ENCODE measurements at places on chromosomes 5 and 9.

GRCh38 chr9:81814794-81815464 lies 113.3 kb upstream of the SPATA31D4 start:
- DNase-seq: no peak

DNA sequence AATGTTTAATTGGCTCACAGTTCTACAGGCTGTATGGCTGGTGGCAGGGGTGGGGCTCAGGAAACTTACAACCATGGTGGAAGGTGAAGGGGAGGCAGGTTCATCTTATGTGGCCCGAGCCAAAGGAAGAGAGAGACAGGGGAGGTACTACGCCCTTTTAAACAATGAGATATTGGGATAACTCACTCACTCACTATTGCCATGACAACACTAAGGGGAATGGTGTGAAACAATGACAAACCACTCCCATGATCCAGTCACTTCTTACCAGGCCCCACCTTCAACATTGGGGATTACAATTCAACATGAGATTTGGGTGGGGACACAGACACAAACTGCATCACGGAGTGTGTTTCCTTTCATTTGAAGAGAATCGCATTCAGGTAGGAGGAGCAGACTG lies 220.9 kb downstream of the GADD45G start:
- DNase-seq: no peak

DNA sequence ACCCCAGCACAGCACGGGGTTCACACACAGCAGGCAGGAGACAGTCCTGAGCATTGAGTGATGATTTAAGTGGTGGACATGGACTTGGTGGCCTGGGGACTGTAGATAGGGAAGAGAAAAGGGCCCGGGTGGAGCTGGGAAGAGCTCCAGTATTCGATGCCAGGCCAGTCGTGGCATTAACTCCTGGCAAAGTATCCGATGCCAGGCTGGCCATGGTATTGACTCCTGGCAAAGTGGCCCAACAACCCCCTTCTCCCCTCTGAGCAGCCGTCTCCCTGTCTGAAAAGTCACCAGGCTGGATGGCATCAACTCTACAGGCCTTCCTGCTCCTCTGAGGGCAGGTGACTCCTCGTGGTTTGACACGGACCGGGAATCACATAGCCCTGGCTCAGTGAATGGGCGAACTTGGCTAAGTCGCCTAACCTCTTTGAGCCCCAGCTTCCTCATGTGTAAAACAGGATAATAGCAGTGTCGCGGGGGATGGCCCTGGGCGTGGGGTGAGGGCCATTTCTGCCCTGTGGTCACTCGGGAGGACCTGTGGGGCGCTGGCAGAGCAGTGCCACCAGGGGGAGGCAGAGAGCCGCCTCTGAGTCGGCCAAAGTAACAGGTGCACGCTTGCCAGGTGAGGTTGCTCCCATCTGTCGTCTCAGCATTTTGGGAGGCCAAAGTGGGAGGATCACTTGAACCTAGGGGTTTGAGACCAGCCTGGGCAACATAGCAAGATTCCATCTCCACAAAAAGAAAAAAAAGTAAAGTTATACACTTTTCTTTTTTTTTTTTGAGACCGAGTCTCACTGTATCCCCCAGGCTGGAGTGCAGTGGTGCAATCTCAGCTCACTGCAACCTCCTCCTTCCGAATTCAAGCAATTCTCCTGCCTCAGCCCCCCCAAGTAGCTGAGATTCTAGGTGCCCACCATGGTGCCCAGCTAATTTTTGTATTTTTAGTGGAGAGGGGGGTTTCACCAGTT lies 5.7 kb upstream of the SEC16A start:
- peak; percentile 63 for DNase-seq

- DNase-seq: no peak
Observed at GRCh38 chr5:122941737-122942136, 94.8 kb downstream of the PPIC start.

DNA sequence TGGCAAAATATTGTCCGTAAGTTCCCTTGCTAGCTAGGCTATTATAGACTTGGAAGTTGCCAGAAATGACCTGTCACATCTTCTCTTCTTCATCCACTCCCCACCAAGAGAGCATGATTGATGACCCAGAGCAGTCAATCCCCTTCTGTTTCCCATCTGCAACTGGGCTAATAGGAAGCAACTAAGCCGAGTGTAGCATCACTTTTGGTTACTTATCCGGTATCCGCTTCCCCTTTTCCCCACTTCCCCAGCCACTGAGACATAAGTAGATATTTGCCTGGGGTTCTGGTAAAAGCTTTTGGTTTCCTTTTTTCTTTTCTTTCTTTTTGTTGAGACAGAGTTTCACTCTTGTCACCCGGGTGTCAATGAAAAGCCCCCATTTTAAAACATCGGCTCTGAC lies 29.4 kb upstream of the LIFR start:
- DNase-seq: no peak

- DNase-seq: no peak
Observed at GRCh38 chr5:117242028-117242427, 667.4 kb upstream of the SEMA6A start.

GRCh38 chr5:39167141-39167971 lies 52.0 kb downstream of the FYB1 start:
- no peak for DNase-seq

DNA sequence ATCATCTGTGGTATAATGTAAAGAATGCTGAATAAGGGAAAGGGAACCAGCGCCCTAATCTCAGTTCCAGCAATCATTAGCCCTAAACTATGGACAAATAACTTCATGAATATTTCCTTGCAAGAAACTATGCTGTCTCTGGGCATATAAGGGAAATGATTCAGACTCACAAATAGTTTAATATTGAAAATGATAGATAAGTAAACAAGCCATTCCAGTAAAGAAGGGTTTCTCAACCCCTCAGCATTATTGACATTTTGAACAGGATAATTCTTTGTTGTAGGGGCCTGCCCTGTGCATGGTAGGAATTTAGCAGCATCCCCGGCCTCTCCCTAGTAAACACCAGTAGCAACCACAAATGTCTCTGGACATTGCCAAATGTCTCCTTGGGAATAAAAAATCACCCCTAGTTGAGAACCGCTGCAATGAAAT lies 23.8 kb downstream of the C5 start:
- no peak for DNase-seq

GRCh38 chr5:121967187-121967586 lies 5.4 kb downstream of the SRFBP1 start:
- DNase-seq: no peak

DNA sequence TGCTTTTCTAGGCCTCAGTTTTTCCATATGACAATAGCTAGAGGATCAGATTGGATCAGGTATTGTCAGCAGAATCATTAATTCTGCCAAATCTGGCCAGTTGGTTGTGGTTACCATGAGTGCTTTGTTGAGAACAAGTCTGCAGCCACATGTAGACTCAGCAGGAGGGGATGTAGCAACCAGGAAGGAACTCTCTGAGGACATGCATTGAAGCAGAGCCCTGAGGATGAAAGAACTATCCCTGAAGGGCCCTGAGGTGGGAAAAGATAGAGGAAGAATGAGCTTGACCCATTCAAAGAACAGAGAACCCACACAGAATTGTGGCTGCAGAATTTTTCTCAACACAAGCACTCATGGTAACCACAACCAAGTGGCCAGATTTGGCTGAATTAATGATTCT lies 60.1 kb upstream of the AFAP1L1 start:
- no peak for DNase-seq

GRCh38 chr9:14311171-14311949 lies 2.6 kb downstream of the NFIB start:
- DNase-seq: no peak

- no peak for DNase-seq
Observed at GRCh38 chr5:150562832-150563231, 54.9 kb downstream of the NDST1 start.

GRCh38 chr9:86774116-86774515 lies 173.2 kb downstream of the GAS1 start:
- DNase-seq: no peak

DNA sequence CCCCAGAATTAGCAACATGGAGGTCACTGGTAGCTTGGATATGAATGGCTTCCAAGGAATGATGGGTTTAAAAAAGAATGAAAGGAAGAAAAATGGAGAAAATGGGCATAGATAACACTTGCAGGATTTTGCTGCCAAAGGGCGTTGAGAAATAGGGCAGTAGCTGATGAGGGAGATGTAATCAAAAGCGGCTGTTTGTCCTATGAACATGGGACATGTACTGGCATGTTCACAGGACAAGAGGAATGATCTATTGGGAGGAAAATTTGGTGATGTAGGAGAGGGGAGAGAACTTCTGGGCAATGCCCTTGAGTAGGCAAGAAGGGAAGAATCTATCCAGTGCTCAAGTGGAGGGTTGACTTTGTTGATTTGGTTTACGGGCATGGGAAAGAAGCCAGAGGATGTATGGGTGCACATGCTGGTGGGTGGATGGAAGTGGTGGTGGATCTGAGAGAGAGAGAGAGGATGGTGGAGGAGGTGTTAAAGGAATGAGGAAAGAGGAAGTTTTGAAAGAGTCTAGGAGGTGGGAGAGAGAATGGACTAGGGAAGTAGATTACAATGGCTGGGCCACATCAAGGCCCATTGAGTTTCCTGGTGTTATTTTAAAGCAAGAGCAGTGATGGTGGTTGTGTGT lies 115.1 kb upstream of the MVB12B start:
- no peak for DNase-seq

DNA sequence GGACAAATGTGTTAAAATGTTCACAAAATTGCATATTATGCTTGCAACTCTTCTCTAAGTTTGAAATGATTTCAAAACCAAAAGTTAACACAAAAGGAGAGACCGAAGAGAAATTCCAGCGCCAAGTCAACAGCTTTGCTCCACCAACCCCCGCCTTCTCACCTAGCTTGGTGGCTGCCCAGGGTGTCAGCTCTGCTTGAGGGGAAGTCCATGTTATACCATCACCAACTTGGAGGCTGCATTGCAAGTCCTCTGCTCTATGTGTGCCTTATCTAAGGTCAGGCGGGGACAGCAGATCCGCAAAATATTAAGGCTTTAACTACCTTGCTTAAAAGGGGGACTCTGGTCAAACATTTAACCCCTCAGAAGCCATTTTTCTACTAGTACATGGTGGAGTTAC lies 14.6 kb downstream of the CCNJL start:
- no peak for DNase-seq

GRCh38 chr9:118104363-118104762 lies 400.2 kb downstream of the TLR4 start:
- no peak for DNase-seq

DNA sequence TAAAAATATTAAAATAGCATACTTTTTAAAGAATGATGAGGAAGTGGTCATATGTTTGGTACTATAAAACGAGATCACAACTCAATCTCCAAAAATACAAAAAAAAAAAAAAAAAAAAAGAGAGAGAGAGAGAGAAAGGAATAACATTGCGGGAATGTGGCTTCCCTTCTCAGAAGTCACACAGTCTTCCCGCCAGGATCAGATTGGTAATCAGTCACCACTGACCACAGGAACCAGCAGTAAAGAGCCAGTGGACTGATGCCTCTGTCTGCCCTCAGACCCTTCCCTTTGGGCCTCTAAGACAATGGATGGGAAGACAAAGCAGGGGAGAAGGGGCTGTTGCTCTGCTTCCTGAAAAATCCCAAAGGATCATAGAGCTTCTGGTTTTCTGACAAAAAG lies 104.9 kb downstream of the KLHL3 start:
- DNase-seq: no peak

GRCh38 chr5:1753490-1753889 lies 46.1 kb downstream of the MRPL36 start:
- no peak for DNase-seq

DNA sequence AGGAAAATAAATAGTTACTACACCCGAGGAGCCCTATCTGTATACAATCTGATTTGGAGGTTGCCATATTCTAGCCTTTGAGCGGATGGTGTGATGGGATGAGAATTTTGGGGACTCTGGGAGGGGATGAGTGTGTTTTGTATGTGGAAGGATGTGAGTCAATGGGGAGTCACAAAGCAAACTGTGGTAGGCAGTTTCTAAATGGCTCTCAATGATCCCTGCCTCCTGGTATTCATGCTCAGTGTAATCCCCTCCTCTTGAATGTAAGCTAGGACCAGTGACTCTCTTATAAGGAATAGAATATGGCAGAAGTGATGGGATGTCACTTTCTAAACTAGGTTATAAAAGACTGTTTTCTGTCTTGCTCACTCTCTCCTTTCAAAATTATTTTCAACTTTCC lies 205.7 kb upstream of the RIOK2 start:
- DNase-seq: no peak

- peak; percentile 48 for DNase-seq
Observed at GRCh38 chr9:98410185-98410697, 154.8 kb upstream of the TBC1D2 start.

- no peak for DNase-seq
Observed at GRCh38 chr9:83349031-83349430, 189.2 kb downstream of the FRMD3 start.

- no peak for DNase-seq
Observed at GRCh38 chr5:156394642-156395305, 67.8 kb downstream of the SGCD start.

- DNase-seq: no peak
Observed at GRCh38 chr5:56710826-56711590, 104.3 kb upstream of the MAP3K1 start.

GRCh38 chr5:38494763-38495162 lies 61.7 kb downstream of the LIFR start:
- no peak for DNase-seq

- no peak for DNase-seq
Observed at GRCh38 chr9:135359764-135360163, 119.8 kb upstream of the PPP1R26 start.

- DNase-seq: no peak
Observed at GRCh38 chr5:150143350-150144245, 12.0 kb downstream of the PDGFRB start.

DNA sequence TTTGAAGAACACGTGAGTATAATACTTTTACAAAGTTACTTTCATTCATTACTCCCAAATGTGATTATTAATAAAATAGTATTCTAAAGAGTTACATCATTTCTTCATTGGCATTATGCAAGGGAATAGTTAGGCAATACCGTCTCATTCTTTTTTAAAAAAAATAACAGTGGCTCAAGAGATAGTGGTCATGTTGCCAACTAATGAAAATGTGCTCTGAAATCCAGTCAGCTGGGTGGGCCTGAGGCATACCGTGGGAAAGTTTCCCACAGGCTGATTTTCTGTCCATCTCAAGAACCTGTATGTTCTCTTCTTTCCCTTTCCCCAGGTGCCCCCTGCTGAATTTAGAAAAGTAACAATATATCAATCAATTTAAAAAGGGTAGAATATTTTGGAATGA lies 40.8 kb upstream of the ROPN1L start:
- DNase-seq: no peak

DNA sequence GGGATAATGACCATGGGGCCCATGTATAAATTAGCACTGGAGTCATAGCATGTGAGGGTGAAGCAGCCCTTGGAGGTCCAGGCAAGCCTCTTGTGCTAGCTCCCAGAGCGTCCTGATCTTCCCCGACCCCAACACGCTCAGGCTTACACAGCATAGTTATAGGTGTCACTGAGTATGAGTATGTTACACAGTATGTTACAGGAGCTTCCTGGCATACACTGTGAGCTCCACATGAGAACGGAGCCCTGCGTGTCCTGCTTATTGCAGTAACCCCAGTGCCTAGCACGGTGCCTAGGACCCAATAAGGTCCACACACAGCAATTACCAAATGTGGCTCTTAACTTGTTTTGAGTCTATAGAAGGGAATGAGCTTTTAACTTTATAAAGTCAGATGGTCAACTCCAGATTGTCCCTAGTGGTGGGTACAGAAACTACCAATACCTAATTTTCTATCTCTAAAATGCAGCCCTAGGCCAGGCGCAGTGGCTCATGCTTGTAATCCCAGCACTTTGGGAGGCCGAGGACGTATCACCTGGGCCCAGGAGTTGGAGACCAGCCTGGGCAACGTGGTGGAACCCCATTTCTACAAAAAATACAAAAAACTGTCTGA lies 64.1 kb downstream of the PLAC8L1 start:
- DNase-seq: no peak

Data from HEK293T (cell line).